Upper lobe of right lung (tissue), 1 donor: ENCODE measurements at places on chromosomes 2 and 18. TPM values are rescaled to one million over a fixed set of nuclear protein-coding genes. Genes with fewer than 3 reads are reported as not detected.

Gene GPR45
- total RNA-seq = not detected

DNA sequence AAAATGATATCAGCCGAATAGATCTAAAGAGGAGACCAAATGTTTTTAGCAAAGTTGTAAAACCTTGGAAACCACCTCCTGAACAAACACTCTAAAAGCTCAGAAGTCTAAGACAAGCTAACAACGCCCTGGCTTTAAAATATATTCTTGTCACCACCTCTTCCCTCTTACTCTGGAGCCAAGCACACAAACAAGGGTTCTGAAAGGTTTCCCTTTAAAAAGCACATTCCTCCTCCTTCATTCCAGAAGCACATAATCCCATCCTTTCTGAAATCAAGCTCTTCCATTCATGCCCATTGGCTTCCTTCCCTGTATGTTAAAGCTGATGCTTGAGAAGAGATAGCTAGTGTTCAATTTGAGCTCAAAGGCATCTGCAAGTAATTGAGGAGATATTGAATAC is 382.0 kb downstream of the LNPK start:
- H3K27ac ChIP-seq = no peak overlapping the region
- H3K4me1 ChIP-seq = no peaks in the 10 kb centered on the region
- no peak overlapping the region for H3K4me3 ChIP-seq
- H3K27me3 ChIP-seq = no peaks in the 10 kb centered on the region
- DNase-seq = no peak

- H3K4me3 ChIP-seq = no peak overlapping the region
- no peak for DNase-seq
- no peaks in the 10 kb centered on the region for H3K27me3 ChIP-seq
- H3K36me3 ChIP-seq = no peaks in the 10 kb centered on the region
These were observed 144.7 kb upstream of the STK17B start for GRCh38 chr2:196316050-196316430.

Gene PLGLB1
- total RNA-seq = 3.3 TPM
